ENCODE measurements at places on chromosomes 4 and X.

GRCh38 chr4:7416745-7417432, 17.8 kb downstream of the PSAPL1 start:
- DNase-seq = no peak

DNA sequence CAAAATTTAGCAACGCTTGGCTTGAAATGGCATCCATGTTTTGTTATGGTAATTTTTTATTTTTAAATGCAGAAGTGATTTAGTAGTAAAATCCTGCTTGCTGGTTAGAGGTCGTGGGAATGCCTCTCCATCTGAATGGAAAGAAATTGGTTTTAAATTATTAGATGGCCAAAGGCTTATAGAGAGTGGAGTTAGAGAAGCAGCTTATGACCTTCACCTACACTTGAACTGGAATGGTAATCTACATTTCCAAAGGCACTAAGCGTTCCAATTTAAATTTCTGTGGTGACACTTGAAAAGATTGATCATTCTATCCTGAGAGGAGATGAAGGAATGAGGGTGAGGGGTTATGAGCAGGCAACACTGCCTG, 280.7 kb downstream of the RAPGEF2 start:
- DNase-seq = no peak

DNA sequence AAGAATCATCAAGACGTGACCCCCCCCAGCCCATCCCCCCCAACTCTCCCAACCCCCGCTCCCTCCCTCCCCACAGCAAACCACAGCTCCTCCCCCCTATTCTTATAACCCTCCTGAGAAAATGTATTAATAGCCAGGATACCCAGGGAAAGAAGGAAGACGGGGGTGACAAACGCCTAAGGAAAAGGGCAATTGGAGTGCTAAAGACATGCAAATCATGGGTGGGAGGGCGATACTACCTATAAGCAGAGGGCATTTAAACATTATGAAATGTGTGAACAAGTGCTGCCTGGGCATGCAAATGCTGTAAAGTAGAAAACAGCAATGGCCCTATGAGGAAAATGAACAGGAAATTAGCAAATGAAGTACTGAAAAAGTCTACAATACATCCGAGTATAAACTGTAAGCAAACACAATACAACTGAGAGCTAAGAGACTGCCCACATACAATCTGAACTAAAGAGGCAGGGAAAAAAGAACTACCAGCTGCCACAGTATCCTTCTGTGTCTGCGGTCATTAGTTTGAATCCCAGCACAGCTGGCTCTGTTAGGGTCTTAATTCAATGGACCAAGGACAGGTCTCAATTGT, 2.4 kb downstream of the CXXC4 start:
- no peak for DNase-seq

DNA sequence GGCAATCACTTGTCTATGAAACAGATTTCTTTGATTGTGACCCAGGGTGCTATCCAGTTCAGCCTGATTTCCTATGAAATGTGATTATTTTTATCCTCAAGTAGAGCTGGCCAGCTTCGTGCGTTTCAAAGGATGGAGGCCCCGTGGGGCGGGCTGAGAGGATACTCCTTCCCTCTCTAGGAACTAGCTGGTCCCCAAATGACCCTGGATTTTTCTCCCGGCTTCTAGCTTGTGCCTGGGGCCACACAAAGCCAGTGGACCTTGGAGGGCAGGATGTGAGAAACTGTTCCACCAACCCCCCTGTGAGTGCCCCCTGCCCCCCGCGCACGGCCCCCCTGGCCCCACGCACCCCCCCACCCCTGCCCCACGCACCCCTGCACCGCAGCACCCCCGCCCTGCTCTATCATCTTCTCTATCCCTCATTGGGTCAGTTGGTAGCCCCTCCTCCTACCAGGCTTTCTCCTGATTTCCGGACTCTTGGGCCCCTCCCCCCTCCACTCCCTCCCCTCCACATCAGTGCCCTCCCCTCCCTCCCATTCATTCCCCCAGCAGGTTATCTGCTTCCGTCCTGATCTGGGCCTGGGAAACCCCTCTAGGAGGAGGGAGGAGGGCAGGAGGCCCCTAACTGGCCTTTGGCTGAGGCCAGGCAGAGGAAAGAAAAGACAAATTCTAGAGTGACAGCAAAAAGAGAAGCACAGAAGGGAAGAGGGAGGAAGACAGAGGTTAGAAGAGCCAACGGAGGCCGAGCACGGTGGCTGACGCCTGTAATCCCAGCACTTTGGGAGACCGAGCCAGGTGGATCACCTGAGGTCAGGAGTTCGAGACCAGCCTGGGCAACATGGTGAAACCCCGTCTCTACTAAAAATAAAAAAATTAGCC, 3.3 kb downstream of the XPNPEP2 start:
- no peak for DNase-seq

DNA sequence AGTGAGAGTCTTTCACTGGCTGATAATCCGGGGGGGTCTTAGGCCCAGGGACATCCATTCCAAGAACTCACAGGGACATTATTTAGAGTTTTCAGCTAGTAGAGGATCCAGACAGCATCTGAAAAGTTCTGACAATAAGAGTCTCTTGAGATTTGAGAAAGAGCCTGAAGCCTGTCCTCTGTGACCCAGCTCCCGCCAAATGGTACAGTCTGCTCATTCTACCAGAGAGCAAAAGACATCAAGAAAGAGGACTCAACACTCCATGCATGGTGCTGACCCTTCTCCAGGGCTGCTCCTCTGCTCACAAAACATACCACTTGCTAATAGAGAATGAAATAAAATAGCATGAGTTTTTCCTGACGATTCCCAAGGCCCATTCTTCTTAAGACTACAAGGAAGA, 162.0 kb downstream of the ATP10D start:
- DNase-seq = no peak

DNA sequence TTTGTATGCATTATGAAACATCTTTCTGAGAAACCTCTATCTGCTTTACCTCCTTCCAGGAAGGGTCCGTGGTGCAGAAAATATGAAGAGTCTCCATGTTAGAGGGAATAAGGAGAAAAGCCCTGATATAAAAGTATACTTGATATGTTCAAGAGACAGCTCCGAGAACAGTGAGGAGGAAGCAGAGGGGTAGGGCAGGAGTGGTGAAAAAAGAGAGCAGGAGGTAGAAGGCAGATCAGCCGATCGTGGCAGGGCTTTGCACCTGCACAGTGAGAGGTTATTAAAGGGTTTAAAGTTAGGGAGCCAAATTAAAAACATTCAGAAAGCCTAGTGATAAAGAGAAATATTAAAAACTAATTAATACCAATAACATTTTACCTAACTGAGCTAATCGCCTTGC, 419.7 kb downstream of the FAT4 start:
- no peak for DNase-seq

DNA sequence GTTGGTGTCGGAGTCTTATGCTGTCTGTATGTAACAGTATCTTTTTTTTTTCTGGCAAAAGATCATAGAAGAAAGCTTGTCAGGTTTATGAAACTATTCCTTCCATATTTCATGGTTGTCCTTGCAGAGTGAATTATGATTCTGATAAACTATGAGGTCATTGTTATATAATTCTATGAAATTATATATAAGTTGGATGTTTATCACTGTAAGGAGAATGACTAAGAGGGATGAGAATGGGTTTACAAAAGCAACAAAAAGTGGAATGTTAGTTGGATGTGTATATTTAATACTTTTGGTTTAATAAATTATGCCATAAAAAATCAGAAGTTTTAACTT, 43.1 kb downstream of the RAPGEF2 start:
- no peak for DNase-seq

DNA sequence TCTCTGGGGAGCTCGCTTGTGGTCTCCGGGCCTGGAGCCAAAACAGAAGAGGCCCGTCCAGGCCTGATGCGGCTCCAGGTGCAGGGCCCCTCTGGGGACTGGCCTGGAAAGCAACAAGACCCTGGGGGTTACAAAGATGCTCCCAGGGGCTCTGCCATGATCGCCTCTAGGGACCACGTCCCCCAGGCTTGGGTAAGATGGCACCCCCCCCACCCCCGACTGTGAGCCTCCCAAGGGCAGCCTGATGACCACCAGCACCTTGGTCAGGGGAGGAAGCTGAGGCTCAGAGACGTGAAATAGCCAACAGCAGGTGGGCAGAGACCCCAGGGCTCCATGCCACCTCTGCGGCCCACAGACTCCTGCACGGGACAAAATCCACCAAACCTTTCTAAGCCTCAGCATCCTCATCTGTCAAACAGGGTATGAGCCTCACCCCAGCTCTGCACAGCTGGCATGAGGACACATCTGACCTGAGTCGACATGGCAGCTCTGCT, 25.4 kb downstream of the C4orf50 start:
- DNase-seq = no peak

DNA sequence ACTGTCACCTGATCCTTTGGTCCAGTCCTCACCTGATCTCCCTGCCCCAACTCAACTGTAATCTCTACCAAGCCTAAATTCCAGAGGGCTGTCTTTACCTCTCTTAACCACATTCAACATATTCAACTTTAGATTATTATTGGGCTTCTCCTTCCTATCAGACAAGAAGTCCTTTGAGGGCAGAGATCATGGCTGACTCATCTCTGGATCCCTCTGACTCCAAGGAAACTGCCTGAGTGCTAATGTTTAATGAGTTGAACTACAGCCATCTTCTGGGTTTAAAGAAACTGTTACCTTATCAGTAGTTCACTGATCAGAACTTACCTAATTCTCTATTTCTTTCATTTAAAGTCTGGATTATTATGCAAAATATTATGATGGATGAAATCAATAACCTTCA, 135.7 kb downstream of the GPC3 start:
- no peak for DNase-seq

DNA sequence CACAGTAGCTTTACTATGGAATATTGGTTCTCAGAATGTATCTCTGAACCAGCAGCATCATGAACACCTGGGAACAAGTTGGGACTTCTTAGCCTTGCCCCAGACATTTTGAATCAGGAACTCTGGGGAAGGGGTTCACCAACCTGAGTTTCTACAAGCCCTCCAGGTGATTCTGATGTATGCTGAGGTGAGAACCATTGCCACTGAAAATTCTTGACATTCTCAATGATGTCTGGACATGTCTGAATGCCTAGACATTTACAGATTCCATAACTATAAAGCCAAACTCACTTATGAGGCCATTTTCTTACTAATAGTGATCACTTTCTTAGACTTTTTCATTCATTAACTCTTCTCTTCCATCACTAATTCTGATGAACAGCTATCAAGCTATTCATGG, 389.4 kb upstream of the FTHL17 start:
- DNase-seq = no peak

DNA sequence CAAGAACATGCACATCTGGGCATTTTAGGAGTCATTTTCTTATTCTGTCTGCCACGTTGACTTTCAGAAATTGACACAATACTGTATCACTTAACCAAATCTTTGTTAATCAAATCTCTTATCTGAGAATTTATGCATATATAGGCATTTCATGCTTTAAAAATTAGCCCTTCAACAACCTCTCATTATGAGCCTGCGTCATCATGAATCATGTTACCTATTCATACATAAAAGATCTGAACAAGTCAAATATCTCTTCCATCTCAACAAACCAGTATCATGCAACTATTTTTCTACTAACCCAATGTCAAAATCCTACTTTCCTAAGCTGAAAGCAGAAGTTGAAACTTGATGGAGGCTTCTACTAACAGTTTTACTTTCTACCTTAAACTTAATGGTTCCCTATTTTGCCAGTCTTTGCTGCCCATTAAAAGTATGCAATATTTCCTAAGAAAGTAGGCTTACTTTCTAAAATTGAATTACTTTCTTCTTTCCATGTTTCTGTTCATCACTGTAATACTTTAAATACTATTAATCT, 1.8 kb downstream of the ADAM29 start:
- no peak for DNase-seq

DNA sequence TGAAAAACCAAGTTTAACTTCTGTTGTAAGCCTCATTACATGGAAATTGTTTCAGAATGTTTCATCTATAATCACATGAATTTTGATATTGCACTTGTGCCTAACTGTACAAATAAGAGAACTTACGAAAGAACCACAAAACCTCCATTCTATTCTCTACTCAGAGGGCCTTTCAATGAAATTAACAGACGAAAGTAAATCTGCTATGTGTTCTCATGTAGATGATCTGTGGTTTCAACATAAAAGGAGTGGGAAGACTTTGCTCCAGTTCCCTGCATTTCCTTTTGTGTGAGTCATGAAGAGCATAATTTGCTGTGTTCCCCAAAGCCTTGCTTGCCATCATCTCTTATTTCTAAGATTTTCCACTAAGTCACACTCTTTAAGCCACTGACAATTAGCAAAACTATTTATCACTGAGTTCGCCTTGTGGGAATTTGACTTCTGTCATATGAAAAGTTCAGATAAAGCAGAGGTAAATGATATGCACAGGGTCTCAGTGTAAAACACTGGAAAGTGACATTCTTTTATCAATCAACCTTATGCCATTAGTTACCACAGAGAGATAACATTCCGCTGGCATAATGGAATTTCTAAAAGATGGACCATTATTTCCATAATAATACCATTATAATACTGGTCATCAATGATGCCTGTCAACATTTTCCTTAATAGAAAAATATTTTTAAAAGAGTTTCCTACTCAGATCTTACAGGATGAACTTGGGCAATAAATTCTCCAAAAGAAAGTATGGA, 329.8 kb downstream of the NR3C2 start:
- no peak for DNase-seq

DNA sequence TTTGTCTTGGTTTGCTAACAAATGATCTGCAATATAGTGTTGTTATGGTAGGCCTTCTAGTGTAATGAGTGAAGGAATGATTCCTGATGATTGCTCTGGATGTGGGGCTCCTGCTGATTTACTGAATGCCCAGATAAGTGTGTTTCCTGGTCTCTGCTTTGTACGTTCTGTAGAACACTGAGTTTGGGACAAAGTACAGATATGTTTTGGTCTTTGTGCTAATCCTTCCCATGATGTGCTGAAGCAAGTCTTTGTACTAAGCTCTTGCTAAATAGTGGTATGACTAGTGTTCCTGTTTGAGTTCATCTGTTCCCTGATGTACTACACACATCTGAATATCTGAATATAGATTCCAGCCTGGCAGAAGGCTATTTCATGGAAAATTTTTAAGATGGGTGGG, 36.9 kb upstream of the XIAP start:
- DNase-seq = no peak

GRCh38 chr4:98656443-98656842, 2.0 kb downstream of the TSPAN5 start:
- DNase-seq = no peak

GRCh38 chr4:171812665-171813525, at the start of gene GALNTL6:
Gene GALNTL6 (plus strand): TSS chr4:171813404.
- DNase-seq = no peak
